ENCODE measurements at places on chromosomes 7 and 10.

DNA sequence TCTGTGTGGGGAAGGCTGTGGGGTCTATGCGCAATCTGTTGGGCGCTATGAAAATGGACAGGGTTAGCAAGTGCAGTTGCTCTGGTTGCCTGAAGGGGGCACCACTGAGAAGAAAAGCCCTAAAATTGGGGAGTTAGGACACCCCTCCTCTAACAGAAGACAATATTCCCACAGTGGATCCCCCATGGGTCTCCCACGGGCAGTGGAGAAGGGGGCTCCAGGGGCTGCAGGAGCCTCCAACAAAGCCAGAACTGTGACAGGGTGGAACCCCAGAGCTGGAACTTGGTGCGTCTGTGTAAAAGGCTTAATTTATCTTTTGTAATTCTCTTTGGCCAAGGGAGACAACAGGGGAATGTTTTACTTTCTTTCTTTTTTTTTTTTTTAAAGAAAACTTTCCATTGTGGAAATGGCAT is 12.5 kb upstream of the COL13A1 start:
- no peak for DNase-seq

DNA sequence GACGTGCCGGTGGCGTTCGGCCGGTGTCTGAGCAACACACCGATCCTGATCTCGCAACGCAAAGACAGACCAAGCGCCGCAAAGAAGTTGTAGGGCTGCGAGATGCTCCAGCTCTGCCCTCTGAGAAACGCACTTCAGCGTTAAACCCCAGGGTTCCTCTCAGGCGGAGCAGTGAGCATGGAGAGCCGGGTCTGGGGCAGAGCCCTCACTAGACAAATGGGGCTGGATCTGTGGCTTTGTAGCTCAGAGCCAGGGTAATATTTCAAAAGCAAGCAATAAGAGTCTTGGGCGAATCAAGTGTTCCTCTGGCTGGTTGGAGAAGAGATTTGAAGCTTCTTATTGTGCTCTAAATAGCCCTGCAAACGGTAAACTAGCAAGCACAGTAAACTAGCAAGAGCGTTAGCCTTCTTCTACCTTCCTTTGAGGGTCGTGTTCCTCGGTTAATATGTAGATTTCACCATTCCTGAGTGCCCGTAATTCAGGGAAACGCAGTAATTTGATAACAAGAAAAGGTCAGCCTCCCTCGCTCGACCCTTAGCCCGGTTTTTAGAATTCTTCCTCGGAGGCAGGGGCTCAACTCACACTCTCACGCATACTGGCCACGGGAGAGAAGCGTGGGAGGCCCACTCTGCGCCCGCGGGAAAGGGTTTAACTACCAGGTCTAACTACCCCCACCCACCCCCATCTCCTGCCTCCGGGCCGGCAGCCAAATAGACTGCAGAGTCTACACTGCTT is 6.7 kb downstream of the SKAP2 start:
- no peak for DNase-seq

GRCh38 chr10:3143366-3143765 is 29.2 kb downstream of the PITRM1 start:
- no peak for DNase-seq

DNA sequence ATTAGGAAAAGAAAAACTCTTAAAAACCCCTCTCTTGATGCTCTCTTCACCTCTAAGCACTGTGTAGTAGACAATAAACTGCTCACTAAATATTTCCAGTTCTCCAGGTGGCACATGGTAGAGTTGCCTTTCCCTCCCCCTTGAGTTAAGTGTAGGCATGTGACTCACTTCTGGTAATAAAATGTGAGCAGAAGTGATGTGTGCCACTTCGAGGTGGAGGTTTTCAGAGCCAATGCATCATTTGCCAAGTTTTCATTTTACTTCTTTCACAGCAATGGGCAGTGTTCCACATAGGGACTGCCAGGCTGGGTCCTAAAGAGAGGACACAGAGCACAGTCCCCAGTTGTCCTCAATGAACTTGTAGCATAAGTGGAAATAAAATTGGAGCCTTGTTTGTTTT is 131.6 kb upstream of the NPY start:
- no peak for DNase-seq

GRCh38 chr10:124461642-124462347 is at the start of gene LHPP:
LHPP (plus strand) TSS chr10:124461823; CDS start chr10:124461863, 40 bp downstream.
- peak; percentile 91 for DNase-seq

GRCh38 chr10:63441404-63441803 is 24.4 kb downstream of the JMJD1C start:
- no peak for DNase-seq

DNA sequence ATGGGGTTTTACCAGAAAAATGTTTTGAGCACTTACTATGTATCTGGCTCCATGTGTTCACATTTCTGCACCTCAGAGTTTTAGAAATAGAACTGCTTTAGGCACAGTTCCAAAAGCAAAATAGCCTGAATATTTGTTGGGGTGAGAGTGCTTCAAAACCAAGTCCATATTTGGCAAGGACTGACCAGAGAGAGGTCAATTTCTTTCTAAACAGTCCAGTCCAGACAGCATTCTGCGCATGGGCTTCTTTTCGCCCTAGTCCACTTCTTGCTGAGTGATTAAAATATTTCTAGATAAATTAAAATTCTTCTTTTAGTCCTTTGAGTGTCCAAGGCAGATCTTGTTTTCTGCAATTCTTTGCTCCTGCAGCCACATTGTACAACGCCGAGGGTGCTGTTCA is 427.0 kb downstream of the PHTF2 start:
- DNase-seq, result no peak

DNA sequence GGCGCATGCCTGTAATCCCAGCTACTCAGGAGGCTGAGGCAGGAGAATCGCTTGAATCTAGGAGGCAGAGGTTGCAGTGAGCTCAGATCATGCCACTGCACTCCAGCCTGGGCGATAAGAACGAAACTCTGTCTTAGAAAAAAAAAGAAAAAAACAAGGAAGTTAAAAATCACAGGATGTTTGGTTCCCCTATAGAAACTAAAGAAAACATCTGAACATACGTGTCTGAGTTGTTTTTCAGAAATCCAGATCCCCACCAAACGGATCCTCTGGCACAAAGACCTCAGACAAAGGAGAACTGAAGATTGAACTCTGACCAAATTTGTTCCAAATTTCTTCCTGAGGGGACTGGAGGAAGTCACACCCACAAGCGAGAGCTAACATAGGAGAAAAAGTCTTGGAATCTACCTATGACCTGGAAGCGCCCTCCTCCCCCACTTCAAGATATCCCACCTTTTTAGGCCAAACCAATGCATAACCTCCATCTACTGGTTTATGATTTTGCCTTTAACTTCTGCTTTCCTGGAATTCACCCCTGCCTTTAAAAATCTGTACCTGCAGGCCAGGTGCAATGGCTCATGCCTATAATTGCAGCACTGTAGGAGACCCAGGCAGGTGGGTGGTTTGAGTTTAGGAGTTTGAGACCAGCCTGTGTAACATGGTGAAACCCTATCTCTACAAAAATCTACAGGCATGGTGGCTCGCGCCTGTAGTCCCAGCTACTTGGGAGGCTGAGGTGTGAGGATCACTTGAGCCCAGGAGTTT is 19.7 kb upstream of the SIRT1 start:
- DNase-seq, result no peak

DNA sequence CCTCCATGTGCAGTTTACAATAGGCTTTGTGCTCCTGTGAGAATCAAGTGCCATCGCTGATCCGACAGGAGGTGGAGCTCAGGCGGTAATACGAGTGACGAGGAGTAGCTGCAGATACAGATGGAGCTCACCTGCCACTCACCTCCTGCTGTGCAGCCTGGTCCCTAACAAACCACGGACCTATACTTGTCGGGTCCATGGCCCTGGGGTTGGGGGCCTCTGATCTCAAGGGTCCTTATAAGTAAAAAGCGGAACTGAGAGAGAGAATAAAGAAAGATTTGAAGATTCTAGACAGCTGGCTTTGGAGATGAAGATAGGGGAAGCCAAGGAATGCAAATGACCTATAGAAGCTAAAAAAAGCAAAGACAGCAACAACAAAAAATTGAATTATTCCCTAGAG is 130.6 kb downstream of the PLXDC2 start:
- no peak for DNase-seq

DNA sequence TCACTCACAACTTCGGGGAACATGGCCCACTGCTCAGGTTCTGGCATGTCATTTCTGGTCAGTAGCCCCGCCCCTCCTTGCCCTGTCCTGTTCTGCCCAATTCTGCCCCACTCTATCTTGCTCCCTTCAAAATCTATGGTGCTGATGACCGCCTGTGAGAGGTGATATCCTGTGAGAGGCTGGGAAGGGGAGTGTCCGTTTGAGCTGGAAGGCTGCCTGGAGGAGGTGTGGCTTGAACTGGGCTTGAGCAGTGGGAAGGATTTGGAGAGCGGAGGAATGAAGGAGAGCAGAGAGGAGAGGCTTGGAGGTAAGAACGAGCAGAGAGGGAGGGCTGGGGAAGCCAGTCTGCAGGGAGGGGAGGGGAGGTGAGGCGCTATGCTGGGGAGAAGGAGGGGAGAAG is 145.3 kb downstream of the RPS24 start:
- DNase-seq, result no peak

- DNase-seq, result no peak
Measured at GRCh38 chr7:27943241-27943640, 203.3 kb downstream of the TAX1BP1 start.

DNA sequence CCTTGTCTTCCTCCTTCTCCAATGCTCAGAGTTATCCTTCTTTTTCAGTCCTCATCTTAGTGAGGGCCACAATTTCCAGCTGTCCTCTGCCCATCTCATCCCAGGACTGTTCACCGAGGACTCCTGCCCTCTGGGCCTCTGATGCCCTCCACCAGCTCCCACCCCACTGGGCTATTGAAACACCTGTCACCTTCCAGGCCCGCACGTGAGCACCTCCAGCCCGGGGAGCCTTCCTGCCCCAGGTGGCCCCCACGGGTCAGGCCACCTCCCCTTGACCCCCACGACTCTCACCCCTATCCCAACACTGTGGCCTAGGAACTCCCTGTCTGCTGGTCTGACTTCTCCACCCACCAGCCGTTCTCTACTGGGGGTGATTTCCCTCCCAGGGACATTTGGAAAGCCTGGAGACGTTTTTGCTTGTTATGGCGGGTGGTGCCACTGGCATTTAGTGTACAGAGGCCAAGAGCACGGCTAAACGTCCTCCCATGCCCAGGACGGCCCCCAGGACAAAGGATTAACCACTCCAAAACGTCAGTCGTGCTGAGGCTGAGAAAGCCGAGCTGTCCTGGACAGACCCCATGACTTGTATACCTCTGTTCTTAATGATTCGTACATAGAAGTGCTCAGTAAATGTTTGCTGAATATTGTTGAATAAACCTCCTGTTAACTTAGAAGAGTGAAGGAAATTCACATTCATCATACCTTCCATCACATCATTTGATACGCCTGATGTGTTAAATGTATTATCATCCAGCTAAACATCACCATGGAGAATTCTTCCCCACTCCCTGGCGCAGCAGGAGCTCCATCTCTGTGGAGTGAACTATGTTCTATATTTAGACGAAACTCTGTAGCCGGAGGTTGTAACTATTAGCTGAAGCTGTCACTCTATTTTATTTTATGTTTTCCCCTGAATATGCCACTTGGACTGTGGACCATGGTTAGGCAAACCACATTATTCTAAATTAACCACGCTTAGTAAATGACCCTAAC is 270.1 kb upstream of the SHH start:
- no peak for DNase-seq

DNA sequence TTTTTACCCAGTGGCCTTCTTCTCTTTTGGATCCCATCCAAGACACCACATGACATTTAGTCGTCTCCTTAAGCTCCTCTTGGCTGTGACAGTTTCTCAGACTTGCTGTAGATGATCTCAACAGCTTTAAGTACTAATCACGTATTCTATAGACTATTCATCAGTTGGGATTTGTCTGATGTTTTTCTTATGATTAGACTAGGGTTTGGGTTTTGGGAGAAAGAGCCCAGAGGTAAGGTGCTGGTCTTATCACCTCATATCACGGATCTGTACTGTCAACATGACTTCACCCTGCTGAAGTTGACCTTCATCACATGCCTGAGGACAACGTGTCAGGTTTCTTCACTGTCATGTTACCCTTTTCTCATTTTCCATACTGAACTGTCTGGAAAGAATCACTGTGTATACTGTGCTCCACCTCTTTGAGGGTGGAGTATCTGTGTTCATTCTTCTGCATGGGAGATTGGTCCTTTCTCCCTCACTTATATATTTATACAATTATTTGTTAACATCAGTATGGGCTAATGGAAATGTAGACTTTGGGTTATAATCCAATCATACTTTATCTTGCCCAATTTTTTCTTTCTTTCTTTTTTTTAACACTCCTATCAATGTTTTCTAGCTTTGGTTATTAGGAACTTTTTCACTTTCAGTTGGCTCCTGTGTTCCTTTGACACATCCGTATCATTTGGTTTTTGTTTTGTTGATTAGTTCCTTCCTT is 6.4 kb upstream of the HKDC1 start:
- DNase-seq, result no peak

GRCh38 chr10:75179657-75180177 is 30.9 kb upstream of the VDAC2 start:
- no peak for DNase-seq

DNA sequence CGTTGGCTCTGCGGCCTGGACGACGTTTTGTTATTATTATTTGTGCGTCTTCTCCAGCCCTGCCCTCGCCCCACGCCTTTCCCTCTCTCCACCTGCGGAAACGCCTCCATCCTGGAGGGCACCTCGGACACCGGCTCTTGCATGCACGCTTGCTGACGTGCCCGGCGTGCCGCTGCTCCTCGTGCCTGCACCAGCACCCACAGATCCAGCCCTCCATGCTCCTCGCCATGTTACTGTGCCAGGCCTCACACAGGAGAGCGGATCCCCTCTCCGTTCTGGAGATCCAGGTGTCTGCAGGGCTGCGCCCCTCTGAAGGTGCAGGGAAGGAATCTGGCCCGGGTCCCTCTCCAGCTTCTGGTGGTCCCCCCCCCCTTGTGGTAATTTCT is 373.9 kb upstream of the FOXK1 start:
- DNase-seq, result no peak

DNA sequence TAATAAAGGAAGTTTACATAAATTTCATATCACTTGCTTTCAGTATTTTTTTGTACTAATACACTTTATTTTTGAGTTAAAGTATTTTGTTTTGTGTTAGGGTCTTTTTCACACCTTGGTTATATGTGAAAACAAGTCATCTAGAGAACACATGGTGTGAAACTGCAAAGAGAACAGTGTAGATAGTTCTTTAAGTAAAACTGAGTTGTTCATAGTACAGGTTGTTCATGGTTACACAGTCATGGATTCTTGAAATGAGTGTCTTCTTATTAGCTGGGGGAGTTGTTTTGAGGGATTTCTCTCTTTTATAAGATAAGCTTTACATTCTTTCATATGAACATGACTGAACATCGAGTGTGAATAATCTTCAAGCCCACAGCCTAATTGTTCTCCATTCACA is 244.2 kb downstream of the THSD7A start:
- no peak for DNase-seq

GRCh38 chr7:98878365-98879197 is at the start of gene TRRAP:
TRRAP (plus strand) TSS chr7:98878532; CDS start chr7:98881151, 2,619 bp downstream.
- DNase-seq, result peak; percentile 85

Measured in activated T-cell treated with anti-CD3 and anti-CD28 coated beads, Interleukin-2, amount 50 U/mL, for 1 hour (primary cell).